ENCODE measurements at places on chromosomes 4 and X.

- DNase-seq: no peak
Measured at GRCh38 chrX:149760965-149761364, 12.9 kb upstream of the HSFX1 start.

DNA sequence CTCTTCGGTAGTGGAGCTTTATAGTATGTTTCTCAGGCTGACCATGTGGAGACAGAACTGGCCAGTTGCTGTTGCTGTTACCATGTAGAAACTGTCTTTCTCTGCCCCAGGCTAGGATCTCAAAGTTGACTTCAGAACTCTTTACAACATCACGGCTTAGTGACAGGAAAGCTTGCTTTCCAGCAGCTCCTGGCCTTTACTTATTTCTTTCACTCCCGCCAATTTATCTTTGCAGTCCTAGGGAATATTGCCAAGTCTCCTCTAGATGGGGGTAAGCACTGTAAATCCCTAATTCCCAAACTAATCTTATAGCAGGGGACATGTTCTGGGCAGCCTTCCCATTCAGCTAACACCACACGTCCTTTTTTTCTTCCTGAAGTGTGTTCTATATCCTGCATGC is 631.6 kb downstream of the SPRY1 start:
- DNase-seq: no peak

GRCh38 chr4:143986180-143986579 is 33.0 kb downstream of the GYPB start:
- no peak for DNase-seq

DNA sequence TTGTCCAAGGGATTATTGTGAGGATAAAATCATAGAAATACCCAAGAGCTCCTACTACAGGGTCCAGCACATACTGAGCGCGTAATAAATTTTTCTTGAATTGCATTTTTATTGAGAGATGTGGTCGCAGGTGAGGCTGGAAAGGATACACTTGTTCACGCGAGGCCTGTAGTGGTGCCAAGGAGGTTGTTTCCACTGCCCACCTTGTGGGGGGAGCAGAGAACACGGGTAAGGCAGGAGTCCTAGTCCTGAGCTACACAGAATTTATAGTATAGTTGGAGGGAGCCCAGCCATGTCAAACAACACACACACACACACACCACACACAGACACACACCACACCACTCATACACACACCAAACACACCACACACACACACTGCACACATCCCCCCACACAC is 31.8 kb upstream of the CYP4V2 start:
- DNase-seq: no peak

DNA sequence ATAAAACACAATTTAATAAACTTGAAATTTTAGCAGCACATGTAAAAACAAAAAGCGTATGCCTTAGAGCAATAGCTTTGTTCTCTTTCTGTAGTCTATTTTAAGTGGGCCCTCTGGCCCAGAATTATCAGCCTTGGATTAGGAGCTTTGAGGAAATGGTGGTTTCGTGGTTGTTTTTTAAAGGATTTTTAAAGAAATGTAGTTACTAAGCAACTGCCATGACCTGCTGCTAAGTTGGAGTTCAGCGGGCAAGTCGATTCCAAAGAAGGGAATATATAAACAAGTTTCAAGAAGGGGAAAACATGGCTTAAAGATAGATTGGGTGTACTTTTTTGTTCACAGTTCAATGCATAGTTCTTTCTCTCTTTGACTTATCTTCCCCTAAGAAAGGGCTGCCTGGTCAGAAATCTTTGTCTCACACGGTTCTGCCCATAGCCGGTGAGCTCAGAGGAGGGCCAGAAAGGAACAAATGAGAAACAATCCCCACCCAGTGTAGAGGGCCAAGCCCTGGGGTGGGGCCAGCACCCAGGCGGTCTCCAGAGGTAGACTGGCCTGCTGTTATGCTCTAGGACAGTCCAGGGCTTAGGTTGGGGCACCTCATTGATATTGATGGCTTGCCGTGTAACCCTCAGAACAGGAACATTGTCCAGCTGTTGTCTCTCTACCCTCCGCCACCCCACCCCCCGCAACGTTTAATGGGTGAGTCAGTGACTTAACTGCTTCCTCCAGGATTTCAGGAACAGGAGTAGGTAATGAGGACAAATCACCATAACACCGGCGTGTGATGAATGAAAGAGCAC is 32.5 kb downstream of the DLG3 start:
- no peak for DNase-seq

DNA sequence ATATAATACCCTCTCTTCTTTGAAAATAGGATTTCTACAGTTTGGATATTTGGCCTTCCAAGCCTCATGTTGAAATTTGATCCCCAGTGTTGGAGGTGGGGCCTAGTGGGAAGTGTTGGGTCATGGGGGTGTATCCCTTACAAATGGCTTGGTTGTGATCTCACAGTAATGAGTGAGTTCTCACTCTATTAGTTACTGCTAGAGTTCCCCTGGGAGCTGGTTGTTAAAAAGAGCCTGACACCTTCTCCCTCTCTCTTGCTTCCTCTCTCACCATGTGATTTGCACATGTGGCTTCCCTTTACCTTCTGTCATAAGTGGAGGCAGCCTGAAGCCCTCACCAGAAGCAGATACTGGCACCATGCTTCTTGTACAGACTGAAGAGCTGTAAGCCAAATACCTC is 73.9 kb downstream of the HDAC8 start:
- DNase-seq: no peak

Data from hypothalamus (tissue), 51 donors.